ENCODE measurements at places on chromosomes 6 and 20.

- DNase-seq, result no peak
Observed at GRCh38 chr6:106434530-106434929, 74.0 kb downstream of the CRYBG1 start.

DNA sequence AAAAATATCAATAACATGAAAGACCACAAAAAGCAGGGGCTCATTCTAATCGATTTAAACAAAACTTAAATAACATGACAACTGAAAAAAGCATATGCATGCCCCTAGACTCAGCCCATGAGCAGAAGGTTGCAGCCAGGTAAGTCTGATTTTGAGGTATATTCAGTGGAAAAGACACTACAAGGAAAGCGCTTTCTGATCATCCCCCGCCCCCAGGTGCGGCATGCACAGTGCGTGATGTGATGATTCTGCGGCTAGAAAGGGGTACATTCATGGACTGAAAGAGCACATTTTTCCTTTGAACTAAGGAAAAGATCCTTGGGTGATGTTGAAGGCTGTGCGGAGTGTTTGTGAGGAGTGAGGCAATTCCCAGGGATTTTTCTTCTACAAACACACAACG is 16.9 kb upstream of the FOXC1 start:
- DNase-seq, result no peak

DNA sequence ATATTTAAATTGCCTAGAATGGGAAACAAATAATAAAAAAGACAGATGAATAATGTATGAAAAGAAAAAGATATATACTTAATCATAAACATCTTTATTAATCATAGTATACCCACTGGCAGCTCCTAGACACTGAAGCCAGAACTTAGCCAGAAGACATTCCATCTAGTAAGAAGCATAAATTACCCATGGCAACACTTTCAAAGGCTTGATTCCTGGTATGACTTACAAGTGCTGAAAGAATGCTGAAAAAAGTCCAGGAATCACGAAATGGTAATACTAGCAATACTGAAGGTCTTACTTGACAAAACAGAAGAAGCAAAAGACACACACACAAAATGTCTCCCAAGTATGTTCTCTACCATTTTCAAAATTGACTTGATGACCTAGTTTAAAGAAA is 38.0 kb downstream of the RWDD2A start:
- DNase-seq, result no peak

DNA sequence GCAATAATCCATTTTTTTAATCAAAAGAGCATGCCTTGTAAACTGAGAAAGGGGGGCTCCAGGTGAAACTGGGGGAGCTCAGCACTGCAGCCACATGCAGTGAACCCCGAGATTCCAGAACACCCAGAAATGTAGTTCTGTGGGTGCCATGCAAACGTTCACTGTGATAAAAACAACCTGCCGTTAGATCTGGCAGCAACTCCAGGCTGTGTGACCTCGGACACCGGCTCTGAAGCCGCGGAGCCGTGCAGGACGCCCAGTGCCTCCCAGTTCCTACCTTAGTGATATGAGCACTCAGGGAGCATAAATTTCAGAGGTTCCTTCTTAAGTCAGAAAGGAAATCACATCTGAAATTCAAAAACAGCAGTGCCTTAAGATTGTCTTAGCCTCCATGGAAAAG is 85.4 kb upstream of the THBS2 start:
- DNase-seq, result no peak

DNA sequence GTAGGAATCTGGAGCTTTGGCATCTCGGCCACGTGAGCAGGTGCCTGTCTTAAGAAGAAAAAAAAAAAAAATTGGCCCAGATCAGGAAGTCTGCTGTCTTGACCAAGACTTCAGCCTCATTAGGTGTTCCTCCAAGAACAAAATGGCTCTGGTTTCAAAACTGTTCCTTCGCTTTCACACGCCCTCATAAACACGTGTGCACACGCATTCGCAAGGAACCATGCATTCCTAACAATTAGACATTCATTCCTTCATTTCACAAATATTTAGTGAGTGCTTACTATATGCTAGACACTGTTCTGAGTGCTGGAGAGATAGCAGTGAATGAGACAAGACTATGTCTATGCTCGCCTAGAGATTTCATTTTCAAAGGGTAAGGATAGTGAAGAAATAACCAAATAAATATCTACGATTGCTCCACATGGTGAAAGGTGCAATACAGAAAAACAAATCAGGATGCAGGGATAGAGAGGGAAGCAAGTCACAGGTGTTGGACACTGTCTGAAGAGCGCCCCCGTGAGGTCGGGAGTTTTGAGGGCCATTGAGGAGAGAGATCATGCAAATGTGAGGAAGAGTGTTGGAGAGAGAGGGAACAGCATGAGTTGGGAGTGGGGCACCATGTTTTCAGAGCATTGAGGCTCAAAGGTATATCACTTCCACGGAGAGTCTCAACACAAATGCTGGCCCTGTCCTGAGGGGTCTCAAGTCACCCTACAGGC is 53.3 kb downstream of the CCDC170 start:
- no peak for DNase-seq

DNA sequence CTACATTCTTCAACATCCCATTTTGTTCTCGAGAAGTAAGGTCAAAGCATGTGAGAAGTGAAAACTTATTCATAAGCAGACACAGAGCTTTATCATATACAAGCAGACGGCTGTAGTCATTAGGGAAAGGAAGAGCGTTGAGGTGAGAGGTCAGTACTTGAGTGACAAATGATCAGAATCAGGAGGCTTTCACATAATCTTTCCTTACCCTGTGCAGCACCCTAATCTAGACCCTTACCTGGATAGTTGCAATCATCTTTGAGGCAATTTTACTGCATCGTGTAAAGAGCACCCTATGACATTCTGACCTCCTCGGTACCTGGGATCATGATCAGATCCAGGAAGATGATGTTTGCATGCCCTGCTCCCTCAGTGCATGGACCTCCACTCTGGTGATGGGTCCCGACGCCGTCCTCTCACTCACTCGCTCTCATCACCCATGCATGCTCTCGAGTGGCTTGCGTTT is 62.7 kb downstream of the RNF182 start:
- DNase-seq, result no peak

DNA sequence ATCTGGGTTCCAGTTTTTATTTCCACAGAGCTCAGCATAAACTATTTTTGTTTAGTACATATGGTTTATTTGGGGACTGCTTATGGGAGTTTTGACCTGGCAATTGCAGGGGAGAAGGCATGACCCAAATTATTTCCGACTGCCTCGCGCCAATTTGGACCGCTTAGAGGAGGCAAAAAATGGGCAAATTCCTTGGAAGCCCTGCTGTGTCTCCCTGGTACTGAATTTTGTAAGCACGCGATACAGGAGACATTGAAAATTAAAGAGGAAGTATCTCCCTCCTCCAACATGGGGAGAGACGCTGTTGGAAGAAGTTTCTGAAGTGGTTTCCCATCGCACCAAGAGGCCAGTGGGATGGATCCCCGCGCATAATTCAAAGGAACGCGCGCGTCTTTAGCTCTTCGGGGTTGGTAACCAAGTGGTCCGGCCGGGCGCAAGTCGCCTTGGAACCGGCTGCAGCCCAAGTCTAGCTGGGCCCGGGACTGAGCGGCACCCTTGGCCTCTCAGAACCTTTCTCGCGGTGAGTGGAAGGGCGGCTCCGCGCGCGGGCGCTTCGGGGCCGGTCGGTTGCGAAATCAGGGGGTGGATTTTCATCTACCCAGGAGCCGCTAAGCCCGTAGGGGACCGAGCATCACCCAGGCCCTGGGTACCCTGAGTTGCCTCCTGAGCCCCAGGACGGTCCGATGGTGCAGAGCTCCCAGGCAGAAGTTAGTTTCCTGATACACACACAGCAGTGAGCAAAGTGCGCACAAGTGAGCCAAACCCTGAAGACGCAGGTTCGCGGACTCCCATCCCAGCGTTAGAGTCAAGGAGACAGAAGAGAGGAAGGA is 6.2 kb downstream of the NKX2-2 start:
- no peak for DNase-seq

DNA sequence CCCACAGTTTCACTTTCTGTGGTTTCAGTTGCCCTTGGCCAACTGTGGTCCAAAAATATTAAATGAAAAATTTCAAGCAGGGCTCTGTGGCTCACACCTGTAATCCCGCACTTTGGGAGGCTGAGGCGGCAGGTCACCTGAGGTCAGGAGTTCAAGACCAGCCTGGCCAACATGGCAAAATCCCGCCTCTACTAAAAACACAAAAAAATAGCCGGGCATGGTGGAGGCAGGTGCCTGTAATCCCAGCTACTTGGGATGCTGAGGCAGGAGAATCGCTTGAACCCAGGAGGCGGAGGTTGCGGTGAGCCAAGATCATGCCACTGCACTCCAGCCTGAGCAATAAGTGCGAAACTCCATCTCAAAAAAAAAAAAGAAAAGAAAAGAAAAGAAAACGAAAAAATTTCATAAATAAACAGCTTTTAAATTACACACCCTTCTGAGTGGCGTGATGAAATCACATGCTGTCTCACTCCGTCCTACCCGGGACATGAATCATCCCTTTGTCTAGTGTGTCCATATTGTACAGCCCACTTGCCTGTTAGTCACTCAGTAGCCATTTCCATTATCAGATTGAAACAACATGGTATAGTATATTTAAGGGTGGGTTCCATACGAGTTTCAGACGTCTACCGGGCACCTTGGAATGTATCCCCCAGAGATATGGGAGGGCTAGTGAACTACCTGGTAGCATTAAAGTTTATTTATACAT is 11.7 kb downstream of the PTPRK start:
- DNase-seq, result no peak

GRCh38 chr6:88709819-88710246 is 253.6 kb downstream of the RNGTT start:
- no peak for DNase-seq

GRCh38 chr20:44019638-44020335 is 105.1 kb downstream of the TOX2 start:
- no peak for DNase-seq

- DNase-seq, result no peak
Observed at GRCh38 chr6:4692664-4693063, 83.5 kb upstream of the CDYL start.

DNA sequence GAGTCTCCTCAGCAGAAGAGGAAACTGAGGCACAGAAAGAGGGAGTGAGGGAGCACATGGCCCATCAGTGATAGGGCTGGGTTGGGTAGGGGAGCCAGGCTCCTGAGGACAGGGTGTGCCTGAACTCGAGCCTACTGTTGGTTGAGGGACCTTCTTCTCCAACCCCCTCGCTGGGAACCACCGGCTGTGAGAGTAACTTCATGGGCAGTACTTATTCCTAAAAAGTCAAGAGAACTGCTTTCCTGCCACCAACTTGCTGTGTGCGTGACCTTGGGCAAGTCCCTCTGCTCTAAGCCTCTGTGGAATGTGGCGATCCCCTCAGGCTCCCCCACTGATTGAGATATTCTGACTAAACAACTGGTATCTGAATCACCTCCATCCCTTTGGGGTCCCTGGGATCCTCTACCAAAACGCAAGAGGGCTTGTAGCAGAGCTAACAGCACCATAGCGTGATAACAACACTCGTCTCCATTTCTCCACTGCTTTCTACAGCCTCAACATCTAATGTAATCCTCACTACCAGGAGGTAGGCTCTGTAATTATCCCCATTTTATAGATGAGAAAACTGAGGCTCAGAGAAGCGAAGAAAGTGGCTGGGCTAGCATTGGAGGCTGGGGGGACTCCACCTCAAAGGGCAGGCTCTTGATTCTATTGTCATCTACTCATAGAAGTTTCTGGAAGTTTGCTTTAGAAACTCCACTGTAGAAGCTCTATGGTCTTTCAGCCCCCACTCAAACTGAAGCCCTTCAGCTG is 76.0 kb downstream of the JPH2 start:
- DNase-seq, result no peak

DNA sequence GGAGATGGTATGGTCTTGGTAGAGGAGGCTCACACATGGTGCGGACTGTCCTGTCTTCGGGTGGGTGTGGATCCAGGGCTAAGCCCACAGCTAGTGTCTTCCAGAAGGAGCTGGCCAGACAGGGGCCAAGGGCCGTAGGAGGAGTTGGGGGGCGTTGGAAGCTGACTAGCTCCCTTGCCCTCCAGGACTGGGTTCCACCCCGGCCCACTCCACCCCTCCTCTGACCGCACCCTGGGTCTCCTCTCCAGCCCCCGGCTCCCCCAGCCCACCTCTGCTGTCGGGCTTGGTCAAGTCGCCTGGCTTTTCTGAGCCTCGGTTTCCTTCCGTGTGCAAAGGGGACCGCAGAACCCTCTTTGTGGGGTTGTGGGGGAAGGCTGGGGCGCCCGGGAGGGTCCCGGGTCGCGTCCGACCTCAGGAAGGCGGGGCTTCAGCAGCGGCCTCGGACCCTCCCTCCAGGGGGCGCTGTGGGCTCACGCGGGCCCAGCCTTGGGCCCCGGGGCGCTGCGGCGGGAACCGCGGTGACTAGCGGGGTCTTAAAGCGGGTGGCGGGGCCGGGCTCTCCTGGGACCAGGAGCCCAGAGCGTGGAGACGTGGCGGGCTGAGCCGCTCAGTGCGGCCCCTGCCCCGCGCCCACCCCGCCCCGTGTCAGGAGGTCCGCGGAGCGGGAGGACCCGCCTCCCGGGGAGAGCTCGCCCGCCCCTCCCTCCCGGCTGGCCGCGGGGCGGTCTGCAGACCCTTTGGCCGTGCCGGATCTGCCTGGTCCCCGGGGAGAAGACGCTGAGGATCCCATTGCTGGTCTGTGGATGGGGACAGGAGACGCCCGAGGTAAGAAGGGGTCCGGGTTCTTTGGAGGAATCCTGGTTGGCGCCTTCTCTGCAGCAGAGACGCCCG is 5.4 kb downstream of the NPBWR2 start:
- peak; percentile 71 for DNase-seq

DNA sequence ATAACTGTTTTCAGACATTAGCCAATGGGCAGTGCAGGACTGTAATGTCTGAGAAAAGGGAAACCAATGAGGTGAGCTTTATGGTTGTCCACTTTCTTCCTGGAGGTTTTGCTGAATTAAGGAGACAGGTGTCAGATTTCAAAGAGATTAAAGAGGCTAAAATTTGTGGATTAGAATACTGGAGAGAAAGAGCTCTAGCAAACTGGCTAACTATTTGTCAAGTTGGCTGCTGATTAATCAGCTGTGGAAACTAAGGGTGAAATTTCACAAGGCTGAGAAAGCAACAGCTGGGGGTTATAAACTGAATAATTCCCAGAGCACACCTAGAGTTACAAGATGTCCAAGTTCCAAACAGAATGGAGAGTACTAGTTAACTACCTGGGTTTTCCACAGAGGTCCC is 198.9 kb downstream of the TBC1D32 start:
- no peak for DNase-seq

DNA sequence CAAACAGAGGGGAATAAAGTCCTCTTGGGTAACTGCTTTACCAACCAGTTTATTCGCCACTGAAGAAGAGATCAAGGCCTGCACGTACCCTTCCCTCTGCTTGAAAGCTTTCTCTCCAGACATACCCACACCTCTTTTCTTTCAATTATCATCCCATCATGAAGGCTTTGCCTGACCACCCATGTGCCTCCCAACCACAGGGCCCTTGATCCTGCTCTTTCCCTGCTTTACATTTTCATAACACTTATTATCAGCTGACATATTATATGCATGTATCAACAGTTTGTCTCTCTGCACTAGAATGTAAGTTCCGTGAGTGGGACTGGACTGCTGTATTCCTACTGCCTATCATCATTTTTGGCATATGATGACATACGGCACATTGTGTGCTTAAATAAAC is 20.9 kb upstream of the RPN2 start:
- DNase-seq, result no peak

DNA sequence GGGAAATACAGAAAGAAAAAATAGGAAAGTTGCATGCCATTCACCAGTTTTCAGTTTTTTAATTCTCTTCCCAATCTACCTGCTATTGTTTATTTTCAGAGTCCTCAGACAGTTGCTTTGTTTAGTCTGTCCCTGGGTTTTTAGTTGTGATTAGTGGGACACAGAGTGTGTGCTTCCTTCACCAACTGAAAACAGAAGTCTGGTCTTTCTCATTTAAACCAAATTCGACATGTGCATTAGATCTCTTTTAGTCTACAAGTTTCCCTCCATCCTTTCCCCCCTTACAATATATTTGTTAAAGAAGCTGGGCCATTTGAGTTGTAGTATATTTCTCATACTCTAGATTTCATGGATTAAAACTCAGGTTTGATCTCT is 58.7 kb upstream of the STMND1 start:
- DNase-seq, result no peak
